Cardiac muscle cell (in vitro differentiated cells and primary cell): ENCODE measurements at places on chromosomes 7 and 10. TPM values are rescaled to one million over a fixed set of nuclear protein-coding genes. Genes with fewer than 3 reads are reported as not detected.
A peak's percentile ranks its signal among the peaks of the same experiment; 100 is the strongest.

Gene NUTM2B
- total RNA-seq: 2.1 TPM in 2 replicates

Gene NDUFA5
- 63.9 and 64.0 TPM in 2 replicates for total RNA-seq

Gene METTL27
- total RNA-seq: 5.1 and 5.2 TPM in 2 replicates

Gene NPFFR1
- total RNA-seq: not detected in 2 replicates

Gene PON3
- not detected in 2 replicates for total RNA-seq

Gene PAX4
- total RNA-seq: not detected in 2 replicates

Gene CALY
- 9.8 and 16.3 TPM in 2 replicates for total RNA-seq

Gene MRLN
- total RNA-seq: not detected in 2 replicates

Gene SPDYE2B
- not detected in 2 replicates for total RNA-seq

Gene ZNF117
- 6.0 and 10.0 TPM in 2 replicates for total RNA-seq

Gene KIAA1549
- 8.8 and 13.6 TPM in 2 replicates for total RNA-seq

Gene LMTK2
- 19.2 and 23.8 TPM in 2 replicates for total RNA-seq

Gene HEPACAM2
- total RNA-seq: not detected in 2 replicates

Gene EFCAB10
- total RNA-seq: not detected in 2 replicates

GRCh38 chr7:41891950-41892349 is 189.1 kb upstream of the INHBA start:
- no peak for DNase-seq

DNA sequence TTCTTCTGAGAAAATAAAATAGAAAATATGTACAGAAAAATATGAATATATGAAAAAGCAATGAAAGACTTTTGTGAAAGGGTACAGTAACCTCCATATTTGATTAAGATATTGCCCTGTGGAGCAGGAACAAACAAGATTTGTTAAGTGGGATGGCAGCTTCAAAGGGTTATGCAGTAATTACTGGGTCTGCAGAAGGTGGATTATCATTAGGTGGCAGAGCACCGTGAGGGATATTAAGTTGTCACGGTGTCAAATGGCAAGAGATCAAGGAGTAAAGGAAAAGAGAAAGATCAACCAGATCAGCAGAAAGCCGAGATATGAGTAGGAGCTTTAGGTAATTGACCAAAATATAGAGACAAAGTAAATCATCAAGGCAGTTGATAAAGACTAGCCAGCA is 44.1 kb downstream of the DGKB start:
- DNase-seq: no peak

GRCh38 chr7:36153571-36154097 is 580 bp downstream of the EEPD1 start:
- DNase-seq: peak; percentile 6

- no peak for DNase-seq
These were observed 6.9 kb downstream of the MYOZ1 start for GRCh38 chr10:73634421-73634820.

GRCh38 chr7:81484261-81484660 is 285.6 kb downstream of the HGF start:
- DNase-seq: peak; percentile 92

GRCh38 chr7:134589491-134589941 is 40.6 kb downstream of the AKR1B15 start:
- DNase-seq: no peak

- no peak for DNase-seq
These were observed 80.0 kb downstream of the CELF2 start for GRCh38 chr10:11097686-11098085.

DNA sequence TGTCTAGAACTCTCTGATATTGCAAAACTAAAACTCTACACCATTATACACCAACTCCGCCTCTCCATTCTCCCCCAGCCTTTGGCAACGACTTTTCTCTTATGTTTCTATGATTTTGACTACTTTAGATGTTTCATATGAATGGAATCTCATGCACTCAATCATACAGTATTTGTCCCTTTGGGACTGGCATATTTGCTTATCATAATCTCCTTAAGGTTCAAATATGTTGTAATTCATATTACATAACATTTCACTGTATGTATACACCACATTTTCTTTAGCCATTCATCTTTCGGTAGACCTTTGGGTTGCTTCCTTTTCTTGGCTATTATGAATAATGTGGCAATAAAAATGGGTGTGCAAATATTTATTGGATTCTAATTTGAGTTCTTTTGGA is 164.4 kb downstream of the ARL4A start:
- peak; percentile 41 for DNase-seq

- DNase-seq: no peak
These were observed 420.1 kb downstream of the DPP6 start for GRCh38 chr7:154472343-154472742.

DNA sequence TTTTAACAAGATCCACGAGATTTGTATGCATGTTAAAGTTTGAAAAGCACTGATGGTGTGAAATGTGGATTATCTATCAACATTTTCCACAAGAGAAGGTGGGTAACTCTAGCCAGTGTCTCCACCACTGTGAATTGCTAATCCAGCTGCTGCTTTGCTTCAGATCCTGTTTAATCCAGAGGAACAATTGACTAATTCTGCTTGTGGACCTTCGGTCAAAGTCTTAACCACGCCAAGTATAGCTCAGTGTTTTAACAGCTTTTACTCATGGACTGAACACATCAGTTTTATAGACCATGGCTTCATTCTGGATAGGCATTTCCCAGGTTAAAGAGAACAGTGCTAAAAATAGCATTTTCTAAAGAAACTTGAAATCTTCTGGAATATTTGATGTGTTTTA is 23.5 kb downstream of the ADK start:
- DNase-seq: no peak

GRCh38 chr10:61554925-61555324 is 101.7 kb upstream of the TMEM26 start:
- peak; percentile 27 for DNase-seq

- no peak for DNase-seq
These were observed 1.0 kb downstream of the SRGN start for GRCh38 chr10:69088801-69089501.

DNA sequence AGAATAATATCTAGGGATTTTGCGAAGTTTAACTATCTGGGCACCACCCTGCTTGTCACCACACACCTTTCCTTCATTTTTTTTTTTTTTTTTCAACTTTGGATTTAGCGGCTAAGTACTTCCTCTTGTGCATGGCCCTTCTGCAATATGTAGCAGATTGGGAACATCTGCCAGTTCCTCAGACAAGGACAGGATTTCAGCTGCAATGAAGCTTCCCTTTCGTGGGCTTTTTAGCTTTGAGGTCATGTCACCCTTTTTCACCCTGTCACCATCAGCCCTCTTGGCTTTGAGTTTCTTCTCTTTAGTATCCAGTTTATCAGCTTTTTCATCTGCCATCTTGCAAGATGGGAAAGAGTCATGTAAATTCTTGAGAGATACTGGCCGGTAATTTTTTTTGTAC is 81.6 kb upstream of the ETV1 start:
- DNase-seq: no peak

DNA sequence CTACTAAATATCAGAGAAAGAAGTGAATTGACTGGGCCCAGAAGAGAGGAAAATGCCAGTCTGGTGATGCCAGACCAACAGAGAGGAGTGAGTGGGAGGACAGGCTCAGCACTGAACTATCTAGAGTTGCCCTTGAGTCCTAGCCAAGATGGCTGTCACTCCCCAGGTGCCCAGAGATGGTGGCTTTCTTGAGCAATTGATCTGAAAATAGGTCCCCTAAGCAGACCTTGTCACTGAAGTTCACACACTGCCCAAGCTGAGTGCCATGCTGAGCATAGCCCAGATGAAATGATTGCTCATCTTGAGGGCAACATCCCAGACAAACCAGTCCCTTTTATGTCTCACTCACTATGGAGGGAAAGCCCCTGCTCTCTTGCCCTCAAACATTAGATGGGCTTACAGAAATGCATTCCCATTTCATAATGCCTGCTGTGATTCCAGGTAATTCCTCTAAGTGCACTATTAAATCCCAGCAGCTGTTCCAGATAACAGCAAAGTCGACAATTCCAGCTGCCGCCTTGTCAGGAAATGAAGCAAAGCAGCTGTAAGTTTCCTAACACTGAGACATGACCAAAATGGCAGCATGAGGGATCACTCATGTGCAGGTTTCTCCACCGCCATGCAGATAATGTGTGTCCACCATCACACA is 329.4 kb downstream of the KCNMA1 start:
- DNase-seq: no peak

DNA sequence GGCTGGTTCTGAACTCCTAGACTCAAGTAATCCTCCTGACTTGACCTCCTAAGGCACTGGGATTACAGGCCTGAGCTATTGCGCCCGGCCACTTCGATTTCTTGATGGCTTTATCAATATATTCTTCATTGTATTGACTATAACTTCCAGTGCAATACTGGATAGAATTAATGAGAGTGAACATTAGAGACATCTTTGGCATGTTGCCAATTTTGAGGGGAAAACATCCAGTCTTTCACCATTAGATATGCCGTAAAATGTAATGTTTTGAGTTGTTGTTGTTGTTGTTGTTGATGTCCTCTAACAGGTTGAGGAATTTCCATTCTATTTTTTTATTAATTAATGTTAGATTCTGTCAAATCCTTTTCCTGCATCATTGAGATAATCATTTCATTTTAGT is 578.9 kb downstream of the ZWINT start:
- no peak for DNase-seq

- DNase-seq: no peak
These were observed 4.2 kb upstream of the PILRA start for GRCh38 chr7:100369105-100369504.

DNA sequence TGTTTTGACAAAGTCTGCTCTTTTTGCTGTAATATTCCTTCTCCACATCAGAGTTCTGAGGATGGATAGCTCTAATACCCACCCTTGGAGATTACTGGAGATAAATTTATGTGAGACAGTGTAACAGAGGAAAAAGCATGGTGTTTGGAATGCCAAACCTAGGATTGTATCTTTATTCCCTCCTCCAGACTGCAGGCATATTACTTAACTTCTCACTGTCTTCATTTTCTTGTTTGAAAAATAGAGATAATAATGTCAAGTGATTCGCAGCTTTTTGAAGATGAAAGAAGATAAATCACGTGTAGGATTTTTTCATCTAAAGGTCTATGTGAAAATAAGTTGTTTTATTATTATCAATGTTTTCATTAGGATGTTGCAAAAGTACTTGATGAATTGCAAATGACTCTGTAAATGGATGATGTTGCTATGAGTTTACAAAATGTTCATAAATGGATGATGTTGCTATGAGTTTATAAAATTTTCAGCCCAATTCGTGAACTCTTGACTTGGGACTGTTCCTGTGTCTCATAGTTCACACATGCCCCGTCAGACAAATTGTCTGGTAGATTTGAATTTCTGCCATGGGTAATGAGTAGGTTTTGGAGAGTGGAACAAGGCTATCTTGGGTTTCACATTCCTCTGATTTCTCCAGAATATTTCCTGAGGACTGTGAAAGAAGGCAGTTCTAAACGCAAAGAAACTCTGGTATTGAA is 113.1 kb upstream of the IGFBP3 start:
- DNase-seq: peak; percentile 63
